Dorsolateral prefrontal cortex (tissue), 122 donors: ENCODE measurements at places on chromosomes 2 and 18. TPM values are rescaled to one million over a fixed set of nuclear protein-coding genes. Genes with fewer than 3 reads are reported as not detected.

KYNU gene
- 0.76 TPM for total RNA-seq

OBSL1 gene
- total RNA-seq, result 86.7 TPM

PROM2 gene
- total RNA-seq, result 6.5 TPM

ALPG gene
- not detected for total RNA-seq

SPP2 gene
- total RNA-seq, result not detected

GPR35 gene
- total RNA-seq, result 4.3 TPM
